Brain pericyte (primary cell): ENCODE measurements at places on chromosomes 13 and 19.

DNA sequence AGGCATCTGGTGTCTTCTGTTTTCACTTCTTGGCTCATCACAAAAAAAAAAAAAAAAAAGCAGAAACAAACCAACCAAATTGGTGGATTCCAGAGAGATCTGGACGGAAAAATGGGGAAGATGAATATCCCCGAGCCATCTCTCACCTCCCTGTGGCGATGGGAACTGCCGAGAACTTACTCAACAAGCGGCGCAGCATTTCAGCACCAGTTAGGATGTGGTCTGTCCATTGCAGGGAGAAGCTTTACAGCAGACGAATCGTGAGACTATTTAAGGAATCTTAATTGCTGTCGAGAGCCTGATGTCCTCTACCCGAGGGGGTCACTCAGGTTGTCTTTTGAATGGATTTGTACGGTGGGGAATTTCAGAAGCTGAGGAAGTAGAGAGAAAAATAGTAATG, 17.3 kb upstream of the KDM4B start:
- no peak for DNase-seq

- no peak for DNase-seq
These were observed 19.1 kb downstream of the PSPC1 start for GRCh38 chr13:19763618-19764017.

- no peak for DNase-seq
These were observed 551 bp upstream of the EBI3 start for GRCh38 chr19:4228765-4229178.

DNA sequence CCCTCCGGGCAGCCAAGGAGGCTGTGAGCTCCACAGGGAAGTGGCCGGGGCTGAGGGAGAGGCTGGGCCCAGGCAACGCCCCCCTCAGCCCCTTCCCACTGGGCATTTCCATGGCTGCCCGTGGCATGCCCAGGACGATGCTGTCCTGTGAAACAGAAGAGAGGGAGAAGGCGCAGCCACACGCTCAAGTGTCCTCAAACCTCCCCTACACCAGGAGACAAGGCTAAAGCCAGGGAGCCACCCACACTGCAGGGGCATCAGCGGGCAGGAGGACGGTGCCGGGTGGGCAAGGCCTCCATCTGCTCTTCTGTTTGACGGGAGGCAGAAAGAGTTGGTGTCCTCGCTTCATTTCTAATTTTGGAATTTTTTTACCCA, 14.2 kb upstream of the PROZ start:
- DNase-seq: no peak

DNA sequence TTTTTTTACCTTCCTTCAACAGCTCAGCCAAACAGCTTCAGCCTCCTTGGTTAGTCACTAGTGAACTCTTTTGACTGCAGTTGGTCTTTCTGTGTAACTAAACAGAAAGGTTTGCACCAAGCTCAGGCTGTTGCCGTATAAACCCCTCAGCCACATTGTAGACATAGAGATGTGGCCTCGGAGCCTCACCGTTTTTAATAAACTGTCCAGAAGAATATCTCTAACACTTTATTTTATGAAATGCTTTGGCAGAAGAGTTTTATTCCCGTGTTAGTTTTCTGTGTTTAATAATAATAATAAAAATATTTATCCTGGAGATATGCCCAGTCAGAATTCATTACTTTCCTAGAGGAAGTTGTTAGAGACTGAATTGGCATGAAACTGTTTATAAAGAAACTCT, 171.7 kb upstream of the MAB21L1 start:
- DNase-seq: no peak

GRCh38 chr13:29771247-29771646, 79.2 kb downstream of the UBL3 start:
- no peak for DNase-seq

- no peak for DNase-seq
These were observed 357 bp upstream of the COG6 start for GRCh38 chr13:39655041-39655568.

DNA sequence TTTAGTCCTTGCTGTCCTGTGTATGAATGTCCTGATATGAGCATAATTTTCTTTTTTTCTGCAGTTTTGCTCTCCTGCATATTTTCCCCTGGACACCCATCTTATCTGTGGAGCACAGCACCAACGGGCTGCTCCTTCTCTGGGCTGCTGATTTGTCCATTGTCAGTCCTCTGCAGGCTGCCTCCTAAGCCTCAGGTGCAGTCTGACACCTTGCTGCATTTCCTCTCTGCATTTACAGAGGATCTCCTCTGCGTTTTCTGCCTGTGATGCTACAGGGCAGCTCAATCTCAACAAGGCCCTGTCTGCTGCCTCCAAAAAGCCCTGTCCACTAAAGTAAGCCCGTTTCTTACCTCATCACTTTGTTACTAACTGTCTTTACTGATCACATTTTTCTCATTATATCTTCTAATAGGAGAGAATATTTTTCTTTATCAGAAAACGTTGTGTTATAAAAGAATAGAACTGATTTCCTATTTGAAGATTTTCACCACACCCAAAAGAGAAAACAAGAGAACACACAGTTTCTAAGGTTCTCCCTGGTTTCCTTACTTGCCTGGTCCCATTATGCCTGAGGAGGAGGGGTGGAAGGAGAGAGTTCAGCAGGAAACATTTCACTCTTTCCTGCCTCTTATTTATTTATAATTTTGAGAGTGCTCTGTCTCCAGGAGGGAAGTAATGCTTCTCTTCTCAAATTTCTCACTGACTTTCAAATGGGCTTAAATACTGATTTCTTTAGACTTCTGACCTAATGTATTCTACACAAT, 65.6 kb upstream of the TDRD3 start:
- no peak for DNase-seq

- DNase-seq: no peak
These were observed 800.2 kb downstream of the EFNB2 start for GRCh38 chr13:105735281-105735680.

GRCh38 chr13:70964124-70964523, 855.9 kb upstream of the KLHL1 start:
- DNase-seq: no peak

- no peak for DNase-seq
These were observed 7.4 kb downstream of the ISYNA1 start for GRCh38 chr19:18430417-18431144.

DNA sequence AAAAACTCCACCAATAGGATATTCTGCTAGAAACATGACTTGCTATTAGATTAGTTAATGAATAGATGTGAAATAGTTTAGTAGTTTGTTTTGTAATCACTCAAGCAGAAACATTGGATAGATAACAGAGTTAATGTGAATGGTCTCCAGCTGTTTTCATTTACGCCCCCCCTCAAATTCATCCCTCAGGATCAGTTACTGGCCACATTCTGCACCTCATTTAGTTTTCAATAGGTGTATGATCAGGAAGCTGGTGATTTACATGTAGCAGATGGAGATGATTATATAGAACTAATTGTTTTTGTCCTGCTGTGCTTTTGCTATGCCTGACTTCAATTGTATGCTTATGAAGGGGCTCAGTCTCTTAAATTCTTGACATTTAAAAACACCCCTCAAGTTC, 759.0 kb downstream of the SLITRK6 start:
- no peak for DNase-seq

- DNase-seq: no peak
These were observed 62.3 kb upstream of the ZNF724 start for GRCh38 chr19:23312515-23312914.

GRCh38 chr13:45875951-45876350, 24.4 kb upstream of the SIAH3 start:
- DNase-seq: no peak

GRCh38 chr19:10503002-10503789, at the start of gene KEAP1:
KEAP1 (minus strand) TSS chr19:10503356; CDS start chr19:10500033, 3,323 bp downstream.
- no peak for DNase-seq

GRCh38 chr19:944171-944567, 18.3 kb downstream of the ARID3A start:
- DNase-seq: no peak

- DNase-seq: no peak
These were observed 79.5 kb downstream of the RUBCNL start for GRCh38 chr13:46307554-46307953.

DNA sequence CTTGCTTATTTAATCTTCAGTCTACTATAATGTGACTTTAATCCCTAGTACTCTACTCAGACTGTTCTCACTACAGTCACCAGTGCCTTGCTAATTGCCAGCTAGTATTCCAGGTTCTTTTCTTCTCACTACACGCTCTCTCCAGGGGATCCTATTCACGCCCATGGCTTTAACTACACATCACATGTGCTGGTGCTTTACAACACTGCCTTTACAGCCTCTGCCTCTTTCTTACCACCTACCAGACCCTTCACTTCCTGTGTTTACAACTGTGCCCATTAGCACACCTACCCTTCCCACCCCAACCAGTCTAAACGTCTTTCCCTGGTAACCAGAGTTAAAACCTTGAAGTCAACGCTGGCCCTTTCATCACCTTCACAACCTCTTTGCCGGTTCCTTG, 249.5 kb downstream of the DNAJC15 start:
- DNase-seq: no peak

DNA sequence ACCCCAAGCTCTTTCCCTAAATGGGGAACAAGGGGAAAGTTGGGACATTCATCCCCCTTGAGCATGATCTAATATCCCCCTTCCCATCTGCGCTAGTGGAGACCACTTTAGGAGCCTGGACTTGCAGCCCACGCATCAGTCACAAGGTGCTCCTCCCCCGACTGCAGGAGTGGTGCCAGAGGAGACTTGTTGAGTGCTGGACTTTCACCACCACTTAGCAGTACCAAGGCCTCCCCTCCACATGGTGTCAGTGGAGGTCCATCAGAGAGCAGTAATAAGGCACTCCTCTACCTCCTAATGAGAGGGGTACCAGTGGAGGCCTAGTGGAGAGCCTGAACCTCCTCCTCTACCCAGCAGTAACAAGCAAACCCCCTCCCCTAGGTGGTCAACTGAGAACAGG, 22.5 kb downstream of the CAB39L start:
- no peak for DNase-seq

DNA sequence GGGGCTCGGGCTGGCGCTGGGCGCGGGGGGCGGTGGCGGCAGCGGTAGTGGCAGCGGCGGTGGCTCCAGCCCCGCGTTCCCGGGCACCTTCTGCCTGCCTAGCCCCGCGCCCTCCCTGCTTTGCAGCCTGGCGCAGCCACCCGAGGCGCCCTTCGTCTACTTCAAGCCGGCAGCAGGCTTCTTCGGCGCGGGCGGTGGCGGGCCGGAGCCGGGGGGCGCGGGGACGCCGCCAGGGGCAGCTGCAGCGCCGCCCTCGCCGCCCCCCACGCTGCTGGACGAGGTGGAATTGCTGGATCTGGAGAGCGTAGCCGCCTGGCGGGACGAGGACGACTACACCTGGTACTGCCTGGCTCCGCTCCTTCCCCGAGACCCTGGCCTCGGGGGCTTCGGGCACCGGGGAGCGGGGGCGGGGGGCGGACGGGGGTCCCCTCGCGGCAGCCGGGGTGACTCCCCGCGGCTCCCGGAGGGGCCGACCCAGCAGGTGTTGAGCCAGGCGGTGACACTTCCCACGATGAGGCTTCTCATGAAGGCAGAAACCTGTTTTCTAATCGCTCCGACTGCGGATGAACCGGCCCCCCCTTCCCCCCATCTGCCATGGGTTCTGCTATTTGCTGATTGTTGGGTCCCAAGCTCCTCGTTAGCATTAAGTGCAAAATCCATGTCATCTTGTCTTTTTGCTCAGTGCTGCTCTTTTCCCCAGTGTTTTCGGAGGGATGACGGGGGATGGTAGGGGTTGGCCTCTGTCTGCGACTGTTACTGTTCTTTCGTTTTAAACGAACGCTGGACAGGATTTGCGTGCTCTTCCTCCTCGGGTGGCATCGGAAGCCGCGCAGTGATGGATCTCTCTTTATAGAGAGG, 943 bp downstream of the SLAIN1 start:
- DNase-seq: no peak

DNA sequence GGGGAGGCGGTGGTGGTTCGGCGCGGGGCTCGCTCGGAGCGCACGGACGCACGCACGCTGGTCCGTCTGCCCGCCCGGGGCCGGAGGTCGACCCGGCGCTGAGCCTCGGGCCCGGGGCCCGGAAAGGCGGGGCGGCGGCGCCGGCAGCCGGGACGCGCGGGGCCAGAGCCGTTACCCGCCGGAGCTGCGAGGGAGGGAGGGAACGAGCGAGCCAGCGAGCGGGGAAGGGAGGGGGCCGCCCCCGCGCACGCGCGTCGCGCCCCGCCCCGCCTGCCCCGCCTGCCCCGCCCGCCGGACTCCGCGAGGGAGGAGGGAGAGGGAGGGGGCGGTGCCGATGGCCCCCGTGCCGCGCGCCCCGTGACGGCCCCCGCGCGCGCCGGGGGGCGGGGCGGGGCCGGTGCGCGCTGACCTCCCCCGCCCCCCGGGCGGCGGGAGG, 15.0 kb downstream of the CIC start:
- no peak for DNase-seq

DNA sequence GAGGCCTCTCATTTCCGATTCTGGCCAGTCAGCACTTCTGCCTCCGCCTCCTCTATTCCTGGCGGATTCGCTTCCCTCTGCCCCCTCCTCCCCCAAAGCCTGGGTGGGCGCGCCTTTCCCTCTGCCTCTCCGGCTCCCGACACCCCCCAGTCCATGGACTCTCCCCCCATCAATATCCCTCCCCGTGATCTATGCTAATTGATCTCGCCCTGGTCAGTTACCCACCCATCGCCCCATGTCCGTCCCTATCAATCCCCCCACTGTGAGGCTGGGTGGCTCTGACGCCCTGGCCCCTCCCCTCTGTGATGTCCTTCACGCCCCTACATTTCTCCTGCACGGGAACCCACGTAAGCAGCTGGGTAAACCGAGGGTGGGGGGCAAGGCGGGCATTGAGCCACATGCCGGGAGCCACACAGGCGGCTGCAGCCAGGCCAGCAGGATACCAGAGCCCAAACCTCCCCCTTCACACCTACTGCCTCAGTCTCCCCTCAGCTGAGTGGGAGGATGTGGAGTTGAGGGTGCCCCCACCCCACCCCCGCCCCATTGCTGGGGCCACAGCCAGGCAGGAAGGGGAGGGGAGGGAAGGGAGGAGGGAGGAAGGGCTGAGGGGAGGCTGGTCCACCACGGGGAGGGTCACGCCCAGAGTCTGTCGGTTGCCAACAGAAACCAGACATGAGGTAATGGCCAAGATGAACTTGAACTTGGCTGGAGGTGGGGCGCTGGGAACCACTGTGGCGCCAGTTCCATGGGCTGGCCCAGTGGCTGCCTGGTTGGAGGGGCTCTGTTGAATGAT, 21.0 kb downstream of the SMIM24 start:
- peak; percentile 65 for DNase-seq

DNA sequence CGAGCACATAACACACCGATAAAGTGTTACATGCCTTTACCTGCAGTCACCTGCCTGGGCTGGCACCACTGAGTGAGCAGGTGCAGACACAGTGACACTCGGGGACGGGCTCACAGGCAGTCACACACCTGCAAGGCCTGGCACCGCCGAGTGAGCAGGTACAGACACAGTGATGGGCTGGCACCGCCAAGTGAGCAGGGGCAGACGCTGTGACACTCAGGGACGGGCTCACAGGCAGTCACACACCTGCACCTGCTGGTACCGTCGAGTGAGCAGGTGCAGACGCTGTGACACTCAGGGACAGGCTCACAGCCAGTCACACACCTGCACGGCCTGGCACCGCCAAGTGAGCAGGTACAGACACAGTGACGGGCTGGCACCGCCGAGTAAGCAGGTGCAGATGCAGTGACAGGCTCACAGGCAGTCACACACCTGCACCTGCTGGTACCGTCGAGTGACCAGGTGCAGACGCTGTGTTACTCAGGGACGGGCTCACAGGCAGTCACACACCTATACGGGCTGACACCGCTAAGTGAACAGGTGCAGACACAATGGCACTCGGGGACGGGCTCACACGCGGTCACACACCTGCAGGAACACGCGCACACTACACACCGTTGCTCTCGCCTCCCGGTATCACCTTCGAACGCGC, 470 bp downstream of the ZNF835 start:
- DNase-seq: no peak
